Brain (organoid and tissue), 16 donors: ENCODE measurements at places on chromosomes 6 and 20.

- peak; percentile 83 for DNase-seq
Measured at GRCh38 chr6:31829633-31830283, 2.2 kb downstream of the HSPA1B start.

GRCh38 chr6:158474961-158475343 is 84.9 kb upstream of the TMEM181 start:
- DNase-seq: no peak

DNA sequence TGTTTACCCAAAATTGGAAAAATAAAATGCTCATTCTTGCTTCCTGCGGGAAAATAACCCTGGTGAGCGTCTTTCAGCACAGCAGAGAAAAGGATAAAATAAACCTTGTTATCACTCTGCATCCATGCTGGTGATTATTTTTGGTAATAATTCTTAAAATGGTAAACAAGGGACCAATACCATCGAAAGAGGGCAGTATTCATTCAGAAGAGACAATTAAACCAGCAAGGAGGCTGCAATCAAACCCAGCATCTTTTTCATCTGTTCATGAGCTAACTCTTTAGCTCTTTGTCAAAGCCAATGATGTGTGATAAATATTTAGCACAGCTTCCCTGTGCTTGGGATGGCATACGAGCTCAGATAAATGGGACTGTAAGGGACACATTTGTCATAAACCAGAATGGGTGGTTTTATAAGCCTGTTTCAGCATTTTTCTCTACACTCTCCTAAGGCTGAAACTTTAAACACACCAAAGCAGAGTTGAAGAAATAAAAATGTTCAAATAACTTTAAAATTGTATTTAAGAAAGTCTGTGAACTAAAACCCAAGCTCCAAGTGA is 34.4 kb downstream of the CDH26 start:
- no peak for DNase-seq

DNA sequence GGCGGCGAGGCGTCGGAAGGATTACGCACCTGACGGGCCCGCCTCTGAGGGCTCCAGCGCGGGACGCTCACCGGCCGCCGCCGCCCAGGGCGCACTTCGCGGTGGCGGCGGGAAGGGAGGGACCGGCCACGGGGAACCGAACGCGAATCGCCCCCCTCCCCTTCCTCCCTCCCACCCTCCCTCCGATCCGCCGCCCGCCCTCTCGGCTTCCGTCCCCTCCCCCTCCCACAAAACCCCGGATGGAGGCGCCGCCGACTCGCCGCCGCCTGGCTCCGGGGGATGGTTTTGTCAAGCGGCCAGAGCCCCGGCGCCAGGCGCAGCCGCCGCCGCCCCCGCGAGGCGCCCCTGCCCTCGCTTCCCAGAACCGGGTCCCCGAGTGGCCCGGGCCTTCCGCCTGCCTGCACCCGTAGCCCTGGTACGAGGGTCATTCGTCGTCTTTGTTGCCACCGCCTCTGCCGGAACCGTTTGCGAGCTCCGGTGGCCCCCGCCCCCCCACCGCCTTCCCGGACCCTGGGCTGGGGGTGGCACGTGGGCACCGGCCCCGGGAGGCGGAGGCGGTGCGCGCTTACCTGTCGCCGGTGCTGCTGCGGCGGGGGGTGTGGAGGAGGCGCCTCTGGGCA is 398 bp downstream of the ZBTB2 start:
- DNase-seq: peak; percentile 87

GRCh38 chr6:4775494-4776130 is 592 bp upstream of the CDYL start:
- no peak for DNase-seq

GRCh38 chr20:62159839-62160238 is 16.3 kb downstream of the SS18L1 start:
- DNase-seq: no peak

DNA sequence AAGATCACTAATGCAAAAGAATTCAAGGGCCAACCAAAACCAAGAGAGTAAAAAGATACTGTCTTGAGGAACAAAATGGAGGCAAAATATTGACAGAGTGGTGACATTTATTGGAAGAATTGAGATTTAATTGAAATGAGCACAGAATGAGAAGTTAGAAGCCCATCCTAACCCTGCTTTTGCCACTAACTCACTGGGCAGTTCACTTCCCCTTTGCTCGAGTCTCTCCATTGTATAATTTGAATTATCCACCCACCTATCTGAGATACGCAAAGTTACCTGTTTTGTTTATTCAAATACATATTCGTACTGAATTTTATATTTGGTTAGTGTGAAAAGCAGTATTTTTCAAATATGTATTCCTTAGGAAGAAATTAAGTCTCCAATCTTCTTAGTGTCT is 204.5 kb upstream of the PRDM1 start:
- no peak for DNase-seq

DNA sequence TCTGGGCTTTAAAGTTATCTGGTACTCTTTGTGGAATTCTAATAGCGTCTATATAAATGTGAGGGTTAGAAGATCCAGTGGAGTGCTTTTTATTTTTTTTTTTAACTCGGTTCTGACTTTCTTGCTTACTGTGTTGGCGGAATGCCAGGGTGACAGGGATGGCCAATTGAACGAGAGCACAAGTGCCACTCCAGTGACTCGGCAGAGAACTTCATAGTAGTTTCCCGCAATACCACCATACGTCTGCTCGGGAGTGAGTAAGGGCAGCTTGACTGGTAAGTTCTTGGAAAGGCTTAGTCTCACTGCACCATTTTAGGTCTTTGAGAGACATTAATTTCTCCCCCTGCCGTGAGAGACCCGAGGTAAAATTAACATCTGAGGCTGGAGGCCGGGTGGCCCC is 49.4 kb upstream of the TULP1 start:
- peak; percentile 21 for DNase-seq

- peak; percentile 99 for DNase-seq
Measured at GRCh38 chr20:33604084-33604990, 57.8 kb upstream of the C20orf144 start.

DNA sequence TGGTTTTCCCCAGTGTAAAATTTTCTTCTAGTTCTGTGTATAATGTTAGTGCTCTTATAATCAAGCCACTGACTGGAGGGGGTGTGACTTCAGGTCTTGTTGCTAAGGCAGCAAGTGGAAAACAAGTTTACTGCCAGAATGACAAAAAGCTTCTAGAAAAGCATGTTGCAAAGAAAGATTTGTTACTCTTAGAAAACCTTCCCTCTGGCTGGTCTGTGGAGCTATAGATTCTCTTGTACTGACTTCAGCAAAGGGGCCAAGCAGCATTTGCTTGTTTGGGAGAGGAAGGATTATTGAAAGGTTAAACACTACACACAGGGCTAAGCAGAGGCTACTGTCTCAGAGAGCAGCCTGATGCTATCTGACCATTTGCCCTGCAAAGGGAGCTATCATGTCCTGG is 288.8 kb downstream of the BTBD9 start:
- DNase-seq: peak; percentile 74

GRCh38 chr20:36548006-36548315 is 6.6 kb downstream of the MYL9 start:
- DNase-seq: no peak

GRCh38 chr20:7741866-7742265 is 198.4 kb downstream of the HAO1 start:
- DNase-seq: no peak

- DNase-seq: peak; percentile 89
Measured at GRCh38 chr20:51562332-51563173, 20.0 kb upstream of the NFATC2 start.

DNA sequence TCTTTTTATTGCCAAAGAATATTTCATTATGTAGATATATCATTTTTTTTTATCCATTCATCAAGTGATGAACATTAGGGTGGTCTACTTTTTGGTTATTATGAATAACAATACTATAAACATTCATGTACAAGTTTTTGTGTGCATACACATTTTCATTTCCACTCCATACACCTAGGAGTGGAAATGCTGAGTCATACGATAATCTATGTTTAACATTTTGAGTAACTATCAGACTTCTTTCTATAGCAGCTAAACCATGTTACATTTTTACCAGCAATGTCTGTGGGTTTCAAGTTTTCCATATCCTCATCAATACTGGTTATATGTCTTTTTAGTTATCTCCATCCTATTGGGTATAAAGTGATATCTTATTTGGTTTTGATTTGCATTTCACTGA is 65.7 kb downstream of the PRSS35 start:
- no peak for DNase-seq
